AG08395 (cell line): ENCODE measurements at places on chromosomes 3 and 15.

DNA sequence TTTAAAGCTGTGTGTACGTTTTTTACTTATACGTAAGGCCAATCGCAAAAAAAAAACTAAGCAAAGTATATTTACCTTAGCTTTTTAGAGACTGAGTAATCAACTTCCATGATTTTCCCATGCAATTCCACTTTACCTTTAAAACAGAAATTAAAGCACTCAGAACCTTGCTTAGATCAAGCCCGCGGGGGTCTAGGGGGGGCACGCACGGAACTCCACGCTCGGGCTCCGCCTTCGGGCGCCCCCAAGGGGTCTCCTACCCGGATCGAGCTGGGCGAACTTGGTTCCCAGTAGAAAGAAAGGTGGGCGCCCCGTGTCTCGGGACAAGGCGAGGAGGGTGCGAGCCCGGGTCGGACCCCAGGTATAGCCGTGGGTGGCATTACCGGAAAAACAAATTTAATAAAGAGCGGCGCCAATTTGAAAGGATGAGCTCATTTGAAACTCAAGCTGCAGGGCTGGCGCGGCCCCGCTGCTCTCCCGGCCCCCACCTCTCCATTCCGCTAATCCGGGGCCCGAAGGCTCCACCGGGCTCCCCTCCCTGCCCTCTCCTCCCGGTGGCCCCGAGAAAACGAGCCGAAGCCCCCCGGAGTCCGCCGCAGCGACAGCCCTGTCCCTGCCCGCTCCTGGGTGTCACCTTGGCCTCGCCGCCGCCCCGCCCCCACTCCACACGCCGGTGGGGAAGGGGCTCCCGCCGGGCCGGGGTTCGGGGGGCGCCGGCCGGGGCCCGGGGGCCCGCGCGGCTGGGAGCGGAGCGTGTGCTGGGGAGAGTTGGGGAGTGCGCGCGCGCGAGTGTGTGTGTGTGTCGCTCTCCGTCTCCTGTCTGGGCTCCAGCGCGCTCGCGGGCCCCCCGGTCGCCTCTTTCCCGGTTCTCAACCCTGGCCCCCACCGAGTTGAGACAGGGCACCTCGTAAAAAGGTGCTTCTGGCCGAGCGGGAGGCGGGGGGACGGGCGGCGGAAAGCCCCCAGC, 1.5 kb downstream of the IGF2BP2 start:
- DNase-seq = peak; percentile 41

DNA sequence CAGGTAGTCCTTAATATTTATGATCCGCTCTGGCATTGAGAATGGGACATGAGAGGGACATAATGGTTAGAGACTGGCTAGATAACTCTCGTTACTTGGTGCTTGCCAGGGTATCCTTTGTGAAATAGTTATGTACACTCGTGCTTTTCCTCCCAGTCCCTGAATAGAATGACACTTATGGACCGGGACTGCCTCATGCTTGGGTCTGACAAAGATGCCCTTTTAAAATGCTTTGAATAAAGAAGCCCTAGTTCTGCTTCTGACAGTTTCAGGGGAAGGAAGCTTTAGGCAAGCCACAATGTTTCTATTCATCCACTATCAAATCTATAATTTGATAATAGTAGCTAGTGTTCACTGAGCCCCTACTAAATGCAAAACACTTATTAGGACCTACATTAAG, 29.4 kb downstream of the POLR2M start:
- DNase-seq = no peak

GRCh38 chr3:127589600-127590281, 792 bp downstream of the TPRA1 start:
- DNase-seq = peak; percentile 11

- no peak for DNase-seq
These were observed 50.4 kb downstream of the PDE8A start for GRCh38 chr15:85031944-85032558.

GRCh38 chr3:126752303-126753190, 48.5 kb downstream of the CHCHD6 start:
- peak; percentile 82 for DNase-seq

GRCh38 chr3:114418107-114418506, 124.3 kb downstream of the TIGIT start:
- no peak for DNase-seq

GRCh38 chr3:33437556-33438283, 2.5 kb downstream of the UBP1 start:
- peak; percentile 19 for DNase-seq

GRCh38 chr3:105553851-105554250, 187.1 kb downstream of the ALCAM start:
- peak; percentile 35 for DNase-seq

DNA sequence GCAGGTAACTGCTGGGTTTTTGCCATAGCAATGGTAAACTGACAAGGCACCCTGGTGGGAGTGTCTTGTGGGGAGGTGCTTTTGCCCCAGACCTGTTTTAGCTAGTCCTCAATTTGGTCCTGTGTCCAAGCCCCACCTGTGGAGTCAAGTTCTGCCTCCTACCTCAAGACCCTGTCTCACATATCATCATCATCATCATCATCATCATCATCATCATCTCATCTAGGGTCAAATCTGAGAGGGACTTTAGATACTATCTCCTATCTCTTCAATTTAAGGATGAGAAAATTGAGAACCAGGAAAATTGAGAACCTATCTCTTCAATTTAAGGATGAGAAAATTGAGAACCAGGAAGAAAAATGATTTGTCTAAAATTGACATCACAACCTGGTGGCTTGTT, 9.9 kb downstream of the KNL1 start:
- DNase-seq = no peak

- no peak for DNase-seq
These were observed 28.1 kb upstream of the CYP11A1 start for GRCh38 chr15:74395319-74396145.
